ENCODE measurements at places on chromosomes 5 and 9. TPM values are rescaled to one million over a fixed set of nuclear protein-coding genes. Genes with fewer than 3 reads are reported as not detected.

The PDGFRB gene
- total RNA-seq: 126 TPM

The PRXL2C gene
- total RNA-seq: 42.0 TPM

The PCDHGB2 gene
- 5.1 TPM for total RNA-seq

The GPR150 gene
- total RNA-seq: 0.66 TPM

The KCNMB1 gene
- total RNA-seq: not detected

The IFNA13 gene
- not detected for total RNA-seq

The CRHBP gene
- 3.5 TPM for total RNA-seq

The ROR2 gene
- 20.9 TPM for total RNA-seq

All from smooth muscle cell of trachea (primary cell).